ENCODE measurements at places on chromosomes 7 and 10.

- DNase-seq, result no peak
Observed at GRCh38 chr7:123624527-123625183, 23.0 kb downstream of the ASB15 start.

- no peak for DNase-seq
Observed at GRCh38 chr7:80440883-80441282, 71.0 kb downstream of the GNAT3 start.

- no peak for DNase-seq
Observed at GRCh38 chr10:96873756-96874467, 41.8 kb downstream of the LCOR start.

GRCh38 chr7:151245360-151246101, 3.0 kb downstream of the SMARCD3 start:
- DNase-seq, result no peak

DNA sequence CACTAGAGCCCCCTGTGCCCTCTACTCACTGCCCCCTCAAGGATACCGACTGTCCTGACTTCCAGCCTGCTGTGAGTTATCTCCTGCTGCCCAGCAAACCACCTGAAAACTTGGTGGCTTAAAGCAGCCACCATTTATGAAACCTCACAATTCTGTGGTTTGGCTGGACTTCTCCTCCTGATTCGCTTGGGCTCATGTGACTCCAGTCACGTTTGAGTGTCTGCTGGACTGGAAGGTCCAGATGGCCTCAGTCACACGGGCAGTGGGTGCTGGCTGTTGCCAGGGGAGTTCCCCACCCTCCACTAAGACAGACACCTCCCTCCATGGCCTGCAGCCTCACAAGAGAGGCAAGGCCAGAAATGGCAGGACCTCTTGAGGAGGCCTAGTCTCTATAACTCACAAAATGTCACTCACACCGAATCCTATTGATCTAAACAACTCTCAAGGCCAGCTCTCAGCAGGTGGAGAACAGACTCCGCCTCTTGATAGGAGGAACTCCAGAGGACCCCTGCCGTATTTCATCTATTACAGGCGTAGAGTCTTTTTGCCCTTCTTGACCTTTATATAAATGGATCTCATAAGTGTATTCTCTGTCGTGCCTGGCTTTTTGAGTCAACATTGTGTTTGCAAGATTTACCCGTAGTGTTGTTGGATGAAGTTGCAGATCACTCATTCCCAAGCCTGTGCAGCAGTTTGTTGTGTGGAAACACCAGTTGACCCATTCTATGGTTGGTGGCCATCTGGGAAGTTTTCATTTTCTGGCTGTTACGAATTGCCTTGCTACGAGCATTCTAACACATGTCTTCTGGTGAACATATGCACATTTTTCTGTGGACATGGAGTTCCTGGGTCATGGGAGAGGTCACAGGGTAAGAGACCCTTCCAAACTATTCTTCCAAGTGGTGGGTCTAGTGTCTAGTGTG, 48.3 kb downstream of the ZMIZ1 start:
- DNase-seq, result no peak

DNA sequence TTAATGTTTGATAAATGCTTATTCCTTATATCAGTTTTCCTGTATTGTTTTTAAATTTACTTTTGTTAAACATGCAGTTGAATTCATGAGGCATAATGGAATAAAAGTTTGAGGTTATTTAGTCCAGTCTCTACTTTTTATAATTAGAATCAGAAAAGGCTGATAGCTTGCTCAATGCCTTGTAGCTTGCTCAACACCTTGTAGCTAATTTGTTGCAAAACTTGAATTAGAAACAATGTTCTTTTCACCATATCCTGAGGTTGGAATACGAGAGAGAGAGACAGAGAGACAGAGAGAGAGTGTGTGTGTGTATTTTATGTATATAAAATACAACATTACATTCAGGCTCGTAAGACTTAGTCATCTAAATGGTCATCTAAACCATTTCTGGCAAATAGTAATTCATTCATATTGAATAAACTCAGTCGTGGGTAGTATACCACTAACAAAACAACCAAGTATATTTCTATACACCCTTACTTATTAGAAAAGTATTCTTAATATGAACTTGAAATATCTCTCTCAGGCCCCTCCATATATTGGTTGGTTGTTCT, 243.5 kb downstream of the ADK start:
- DNase-seq, result no peak

GRCh38 chr10:103885617-103886016, 30.2 kb upstream of the SH3PXD2A start:
- no peak for DNase-seq

GRCh38 chr10:97121041-97121440, 64.7 kb downstream of the SLIT1 start:
- no peak for DNase-seq

DNA sequence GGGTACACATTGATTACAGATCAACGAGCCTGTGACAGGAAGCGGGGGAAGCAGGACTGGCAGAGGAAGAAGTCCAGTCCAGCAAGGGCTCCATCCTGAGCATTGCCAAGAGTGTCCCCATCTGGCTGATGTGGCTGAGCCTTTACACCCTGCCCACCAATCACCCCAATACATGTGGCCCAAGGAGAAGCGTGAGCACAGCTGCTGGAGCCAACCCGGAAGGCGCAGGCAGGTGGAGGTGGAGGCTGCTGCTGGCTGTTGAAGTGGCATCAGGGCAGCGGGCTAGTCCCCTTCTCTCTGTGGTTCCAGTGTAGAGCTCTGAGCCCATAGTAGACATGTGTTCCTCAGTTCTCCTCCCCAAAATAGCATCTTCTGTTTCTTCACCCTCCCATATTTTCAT, 6.8 kb upstream of the AMPH start:
- DNase-seq, result no peak

- DNase-seq, result no peak
Observed at GRCh38 chr10:130042381-130042780, 68.2 kb downstream of the C10orf143 start.

- DNase-seq, result no peak
Observed at GRCh38 chr10:11756766-11757315, 14.7 kb downstream of the ECHDC3 start.

DNA sequence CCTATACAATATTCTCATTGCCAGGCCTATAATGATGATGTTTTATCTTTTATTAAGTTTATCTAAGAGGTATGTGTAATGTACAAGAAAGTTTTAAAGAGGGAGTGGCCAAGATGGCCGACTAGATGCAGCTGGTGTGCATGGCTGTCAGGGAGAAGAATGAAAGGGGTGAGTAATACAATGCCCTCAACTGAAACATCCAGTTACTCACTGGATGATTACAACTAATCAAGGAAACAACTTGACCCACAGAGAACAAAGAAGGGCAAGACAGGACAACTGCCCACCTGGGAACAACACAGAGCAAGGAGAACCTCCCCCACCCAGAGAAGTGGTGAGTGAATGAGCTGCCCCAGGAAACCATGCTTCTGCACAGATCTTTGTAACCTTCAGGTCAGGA, 880.0 kb upstream of the LRRTM3 start:
- no peak for DNase-seq

GRCh38 chr7:156604311-156604710, 36.3 kb upstream of the RNF32 start:
- DNase-seq, result no peak

GRCh38 chr10:7913126-7913872, 95.0 kb downstream of the TAF3 start:
- no peak for DNase-seq

- DNase-seq, result no peak
Observed at GRCh38 chr7:5528815-5529442, 105.3 kb upstream of the TNRC18 start.

DNA sequence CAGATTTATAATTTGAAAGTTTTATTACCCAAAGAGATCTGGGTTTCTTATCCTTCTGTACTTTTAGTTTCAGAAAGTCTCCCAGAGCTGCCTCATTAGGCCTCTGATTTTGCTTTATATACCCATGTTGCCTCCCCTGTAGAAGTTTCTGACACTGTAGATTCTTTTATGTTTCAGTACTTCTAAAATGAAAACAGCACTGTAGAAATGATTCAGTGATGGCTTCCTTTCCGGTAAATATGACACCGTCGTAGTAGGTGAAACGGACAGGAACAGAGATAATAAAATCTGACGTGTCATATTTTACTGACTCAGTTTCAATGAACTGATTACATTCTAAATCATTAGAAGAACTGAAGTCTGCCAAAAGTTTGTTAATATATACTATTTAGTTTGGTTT, 272.7 kb downstream of the TWIST1 start:
- no peak for DNase-seq

- no peak for DNase-seq
Observed at GRCh38 chr7:45221896-45222604, 64.5 kb downstream of the RAMP3 start.
